Left renal pelvis (tissue), 4 donors: ENCODE measurements at places on chromosomes 3 and 15. TPM values are rescaled to one million over a fixed set of nuclear protein-coding genes. Genes with fewer than 3 reads are reported as not detected.

DNA sequence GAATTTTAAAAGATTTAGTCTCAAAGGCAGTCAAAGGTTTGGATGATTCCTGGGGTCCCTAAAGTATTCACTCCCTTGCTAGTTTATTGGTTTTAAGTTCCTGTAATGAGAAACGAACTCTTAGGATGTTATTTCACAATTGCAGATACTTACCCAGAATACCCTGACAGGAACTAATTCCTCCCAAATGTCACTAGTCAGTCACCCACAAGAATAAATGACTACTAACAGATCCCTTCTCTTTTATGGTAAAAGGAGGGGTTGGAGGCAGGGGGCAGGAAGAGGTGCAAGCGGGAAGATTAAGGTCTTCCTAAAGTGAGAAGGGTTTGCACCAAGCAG lies 174.2 kb upstream of the SLC2A2 start:
- DNase-seq, result no peak

GRCh38 chr3:120145542-120146285 lies 51.5 kb upstream of the GSK3B start:
- DNase-seq, result no peak

GRCh38 chr3:120420360-120420759 lies 30.4 kb downstream of the FSTL1 start:
- DNase-seq, result no peak

- no peak for DNase-seq
These were observed 213.3 kb downstream of the GRM7 start for GRCh38 chr3:7074217-7074616.

DNA sequence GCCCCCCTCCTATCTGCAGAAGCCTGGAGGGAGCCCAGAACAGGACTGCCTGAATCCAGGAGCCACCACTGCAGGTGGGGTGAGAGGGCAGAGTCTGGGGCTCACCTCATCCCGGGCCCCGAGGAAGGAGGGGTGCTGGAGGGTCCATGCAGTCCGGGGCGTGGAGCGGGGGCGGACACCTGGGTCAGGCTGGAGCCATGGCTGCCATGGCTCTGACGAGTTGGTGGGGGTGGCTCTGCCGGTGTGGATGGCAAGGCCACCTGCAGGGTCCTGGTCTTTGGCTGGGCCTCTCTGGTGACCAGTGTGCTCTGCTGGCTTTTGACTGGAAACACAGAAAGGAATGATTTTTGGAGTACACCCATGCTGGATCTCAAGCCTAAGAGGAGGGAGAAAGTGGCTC lies 47.4 kb downstream of the DZIP1L start:
- DNase-seq, result no peak

DNA sequence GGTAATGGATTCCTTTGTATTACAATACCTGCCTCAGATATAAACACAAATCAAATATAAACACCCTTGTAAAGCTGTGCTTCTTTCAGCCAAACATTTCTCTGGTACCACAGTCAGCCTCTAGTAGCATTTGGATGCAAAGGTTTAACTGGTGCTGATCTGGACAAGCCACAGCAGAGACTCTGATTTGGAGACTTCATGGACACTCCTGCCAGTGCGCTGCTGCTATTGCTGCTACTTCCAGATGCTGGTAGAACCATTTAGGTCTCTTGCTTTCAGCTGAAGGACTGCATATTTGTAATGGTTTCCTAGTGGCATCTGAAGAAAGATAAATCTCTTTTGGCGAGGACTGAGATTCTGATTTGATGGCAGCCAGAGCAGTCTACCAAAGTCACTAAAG lies 36.9 kb downstream of the NCK1 start:
- no peak for DNase-seq

- DNase-seq, result no peak
These were observed 134.1 kb downstream of the MBNL1 start for GRCh38 chr3:152402695-152403451.

DNA sequence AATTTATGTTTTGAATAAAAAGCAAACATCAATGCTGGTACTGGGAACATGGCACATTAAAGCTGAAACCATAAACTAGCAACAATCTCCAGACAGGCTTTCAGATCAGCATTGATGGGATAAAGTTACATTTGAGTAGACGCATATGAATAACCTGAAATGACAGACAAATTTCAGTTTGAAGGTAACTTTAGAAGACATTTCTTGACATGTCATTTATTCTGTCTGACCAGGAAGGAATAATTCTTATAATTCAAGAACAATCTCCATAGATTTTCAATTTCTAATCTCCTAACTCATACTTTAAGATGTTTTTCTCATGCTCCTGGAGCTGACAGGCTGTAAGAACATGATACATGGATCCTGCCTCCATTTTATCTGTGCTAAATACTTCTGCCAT lies 69.8 kb downstream of the PLCH1 start:
- DNase-seq, result no peak

DNA sequence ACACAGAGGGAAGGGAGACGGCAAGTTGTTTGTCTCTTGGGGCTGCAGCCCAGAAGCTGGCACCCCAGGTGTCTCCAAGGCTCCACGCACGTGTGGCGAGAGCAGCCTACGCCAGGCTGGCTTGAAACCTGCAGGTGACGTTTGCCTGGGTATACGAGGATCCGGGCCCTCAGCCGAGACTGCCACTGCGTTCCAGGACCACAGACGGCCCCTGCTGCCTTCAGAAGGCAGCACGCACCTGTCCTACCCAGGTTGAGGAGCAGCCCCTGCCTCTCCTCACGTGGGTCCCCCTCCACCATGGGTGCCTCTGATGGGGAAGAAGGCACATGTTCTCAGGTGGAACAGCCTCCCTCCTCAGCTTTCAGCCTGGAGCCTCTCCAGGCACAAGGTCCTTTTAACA lies 75.3 kb upstream of the PRR20G start:
- no peak for DNase-seq

DNA sequence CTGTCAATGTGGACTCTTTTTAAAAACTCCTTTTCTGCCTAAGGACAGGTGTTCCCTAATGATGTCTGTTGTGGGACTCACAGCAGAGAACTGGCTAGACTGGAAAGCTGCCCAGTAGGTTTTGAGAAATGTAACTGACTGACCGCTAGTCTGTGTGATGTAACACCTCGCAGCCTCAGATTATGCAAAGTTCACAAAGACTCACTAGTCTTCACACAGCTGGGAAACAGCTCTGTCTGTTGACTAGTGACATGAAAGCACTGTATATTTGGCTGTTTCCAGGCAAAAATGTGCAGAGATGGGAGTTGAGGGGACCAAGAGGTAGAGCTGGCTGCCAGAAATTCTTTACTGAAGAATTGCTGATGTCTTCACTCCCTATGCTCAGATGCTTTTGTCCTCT lies 10.3 kb downstream of the PDZRN3 start:
- no peak for DNase-seq

The MUSTN1 gene
- not detected for polyA plus RNA-seq

The ARPP21 gene
- 1.2 TPM for polyA plus RNA-seq

The IQCF5 gene
- not detected for polyA plus RNA-seq

The SLC28A2 gene
- 0.42 TPM for polyA plus RNA-seq
